Stimulated activated CD4-positive, alpha-beta T cell treated with anti-CD3 and anti-CD28 coated beads, TNF-alpha, amount 100 ng/mL, for 24 hours (primary cell): ENCODE measurements at places on chromosomes 7 and 10.

GRCh38 chr10:72318418-72319262 is 36.1 kb downstream of the DNAJB12 start:
- DNase-seq, result no peak

GRCh38 chr10:63143987-63144386 is 10.9 kb downstream of the NRBF2 start:
- DNase-seq, result no peak

- DNase-seq, result no peak
Measured at GRCh38 chr10:9681655-9682054, 1336.0 kb upstream of the CELF2 start.

- DNase-seq, result no peak
Measured at GRCh38 chr7:54799792-54800191, 40.8 kb upstream of the SEC61G start.

DNA sequence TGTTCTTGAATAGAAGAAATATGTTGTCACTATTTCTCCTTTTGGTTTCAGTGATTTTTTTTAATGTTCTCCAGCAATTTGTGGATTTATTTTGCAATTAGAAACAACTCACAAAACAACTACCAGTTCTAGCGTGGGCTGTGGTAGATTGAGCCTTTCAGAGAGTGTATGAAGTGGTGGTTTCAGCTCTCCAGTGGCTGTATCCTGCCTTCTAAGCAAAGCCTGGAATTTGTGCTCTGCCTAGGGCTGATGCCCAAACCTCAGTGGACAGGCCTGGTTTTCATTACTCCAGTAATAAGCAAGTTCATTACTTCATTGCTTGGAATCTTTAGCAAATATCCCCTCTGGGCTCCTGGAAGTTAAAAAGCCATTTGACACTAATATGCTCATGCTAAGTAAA is 35.9 kb downstream of the APBB1IP start:
- DNase-seq, result no peak

GRCh38 chr7:124059375-124059774 is 26.5 kb upstream of the TMEM229A start:
- DNase-seq, result no peak

GRCh38 chr7:36764929-36765328 is 40.6 kb upstream of the AOAH start:
- DNase-seq, result no peak

DNA sequence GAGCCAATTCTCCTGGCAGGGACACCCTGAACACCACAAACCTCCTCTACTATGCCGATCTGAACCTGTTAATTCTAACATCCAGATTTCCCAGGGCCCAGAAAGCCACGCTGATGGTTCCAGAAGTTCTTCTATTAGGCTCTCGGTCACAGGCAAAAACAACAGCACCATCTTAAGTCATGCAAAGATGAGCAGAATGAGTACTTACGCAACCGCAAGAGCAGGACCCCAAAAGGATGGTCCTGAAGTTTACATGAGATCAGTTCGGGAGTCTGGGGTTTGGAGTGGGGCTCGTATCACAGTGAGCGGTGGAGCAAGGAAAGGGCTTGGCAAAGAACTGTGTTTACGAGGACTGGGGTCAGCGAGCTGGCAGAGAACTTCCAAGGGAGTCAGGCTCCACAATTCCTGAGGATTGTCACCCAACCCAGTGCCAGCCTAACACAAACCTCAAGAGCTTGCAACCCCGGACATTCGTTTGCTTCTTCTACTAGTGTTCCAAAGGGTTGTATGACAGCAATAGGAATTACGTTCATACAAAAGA is 532.6 kb downstream of the TNS3 start:
- no peak for DNase-seq

GRCh38 chr7:76065016-76065612 is 17.2 kb downstream of the MDH2 start:
- DNase-seq, result no peak

- no peak for DNase-seq
Measured at GRCh38 chr7:142488842-142489241, 231.0 kb upstream of the PRSS58 start.

GRCh38 chr10:34811126-34811967 is 3.7 kb downstream of the PARD3 start:
- DNase-seq, result no peak

DNA sequence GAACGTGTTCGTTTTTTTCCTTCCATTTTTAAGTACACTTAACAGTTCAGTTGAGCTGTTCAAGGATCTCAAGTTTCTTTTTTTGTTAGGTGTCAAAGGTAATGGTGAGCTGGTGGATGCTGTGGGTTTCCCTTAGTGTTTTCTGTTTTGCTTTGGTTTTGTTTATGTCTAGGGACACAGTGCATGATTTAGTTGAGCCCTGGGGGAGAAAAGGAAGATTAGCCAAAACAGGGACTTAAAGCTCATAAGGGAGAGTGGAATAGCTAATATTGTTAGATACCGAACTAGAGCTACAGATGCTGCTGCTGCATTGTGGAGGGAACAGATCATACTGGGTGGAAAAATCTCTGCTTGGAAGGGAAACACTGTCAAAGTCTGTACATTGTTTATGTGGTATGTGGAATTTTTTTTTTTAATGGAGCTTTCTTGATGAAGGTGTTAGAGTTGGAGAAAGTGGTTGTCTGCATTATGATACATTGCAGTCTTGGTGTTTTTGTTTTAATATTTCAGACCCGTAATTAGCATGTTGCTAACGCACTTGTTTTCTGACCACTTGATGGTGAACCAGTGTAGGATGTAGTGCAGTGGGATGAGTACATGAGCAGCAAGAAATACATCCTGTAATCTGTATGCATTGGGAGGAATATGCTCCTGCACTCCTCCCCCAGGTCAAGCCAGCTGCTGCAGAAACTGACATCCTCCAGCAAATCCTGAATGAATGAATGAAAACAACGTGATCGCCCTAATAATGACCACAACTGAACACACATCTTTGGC is 2.1 kb downstream of the GLCCI1 start:
- no peak for DNase-seq

GRCh38 chr10:78571286-78571685 is 497.5 kb upstream of the ZMIZ1 start:
- no peak for DNase-seq

- no peak for DNase-seq
Measured at GRCh38 chr10:52443419-52444388, 129.6 kb downstream of the DKK1 start.

DNA sequence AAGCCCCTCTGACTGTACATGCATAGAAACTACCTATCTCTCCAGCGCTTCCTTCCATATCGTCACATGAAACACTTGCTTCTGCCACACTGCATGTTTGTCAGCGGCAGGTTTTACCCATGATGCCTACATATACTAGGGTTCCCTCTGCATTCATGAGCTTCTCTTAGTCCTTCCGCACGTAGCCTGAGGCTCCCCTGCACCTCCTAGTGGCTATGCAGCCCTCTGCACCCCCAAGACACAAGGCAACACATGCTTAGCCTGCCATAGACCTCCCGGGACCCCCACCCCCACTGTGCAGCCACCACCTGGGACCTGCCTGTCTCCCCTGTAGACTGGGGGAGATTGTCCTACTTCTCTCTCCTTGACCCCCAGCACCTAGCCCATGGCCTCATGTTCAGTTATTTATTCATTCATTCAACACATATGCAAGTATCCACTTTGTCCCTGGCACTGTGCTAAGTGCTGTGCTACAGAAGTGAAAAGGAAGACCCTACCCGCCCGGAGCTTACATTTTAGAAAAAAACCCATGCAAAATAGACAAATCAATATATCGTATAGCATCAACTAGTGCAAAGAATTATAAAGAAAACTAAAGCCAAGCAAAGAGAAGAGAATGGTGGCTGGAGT is 23.5 kb downstream of the TMEM273 start:
- no peak for DNase-seq

GRCh38 chr7:51847461-51848134 is 531.0 kb upstream of the COBL start:
- DNase-seq, result no peak

GRCh38 chr10:88131511-88132139 is 268.2 kb downstream of the PTEN start:
- DNase-seq, result no peak

GRCh38 chr10:79133416-79133815 is 64.7 kb downstream of the ZMIZ1 start:
- no peak for DNase-seq

GRCh38 chr10:121185816-121186455 is 334.8 kb downstream of the WDR11 start:
- no peak for DNase-seq

- DNase-seq, result no peak
Measured at GRCh38 chr10:132611026-132611910, 73.7 kb downstream of the INPP5A start.

- no peak for DNase-seq
Measured at GRCh38 chr10:84047258-84048010, 91.9 kb upstream of the GHITM start.

DNA sequence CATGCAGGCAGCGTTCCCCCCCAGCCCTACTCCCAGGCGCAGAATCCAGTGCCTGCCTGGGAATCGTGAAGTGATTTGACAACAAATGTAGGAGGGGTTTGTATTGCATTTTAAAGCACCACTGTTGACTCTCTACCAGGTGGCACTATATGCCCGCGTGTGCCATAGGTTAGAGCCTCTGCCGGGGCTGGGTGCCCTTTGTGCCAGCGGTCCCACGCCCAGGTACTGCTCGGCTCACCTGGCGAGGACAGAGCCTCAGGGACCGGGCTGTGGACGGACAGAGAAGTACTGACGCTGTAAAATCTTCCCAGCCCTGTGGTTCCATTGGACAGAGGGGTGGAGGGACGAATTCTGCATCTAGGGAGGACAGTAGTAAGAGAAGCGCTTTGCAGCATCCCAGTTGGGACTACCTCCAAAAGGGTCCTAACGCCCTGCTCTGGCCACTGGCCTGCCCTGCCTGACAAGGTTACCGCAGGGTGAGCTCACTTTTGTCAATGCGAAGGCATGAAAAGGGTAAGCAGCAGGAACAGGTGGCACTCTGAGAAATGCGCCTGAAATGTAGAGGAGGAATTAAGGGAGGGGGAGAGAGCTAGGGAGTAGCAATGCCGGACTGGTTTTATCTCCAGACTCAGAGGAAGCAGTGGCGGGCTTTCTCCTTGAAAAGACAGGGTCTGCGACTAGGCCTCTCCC is 788 bp upstream of the CACNA2D1 start:
- no peak for DNase-seq
